ENCODE measurements at places on chromosomes 2 and 18.

- peak; percentile 81 for DNase-seq
These were observed 602 bp upstream of the ADAM17 start for GRCh38 chr2:9556121-9556743.

- no peak for DNase-seq
These were observed 44.6 kb downstream of the SMAD4 start for GRCh38 chr18:51074605-51075004.

- DNase-seq: no peak
These were observed 193.1 kb downstream of the LPIN1 start for GRCh38 chr2:11939523-11939922.

- no peak for DNase-seq
These were observed 7.0 kb downstream of the GPR35 start for GRCh38 chr2:240632306-240632721.

DNA sequence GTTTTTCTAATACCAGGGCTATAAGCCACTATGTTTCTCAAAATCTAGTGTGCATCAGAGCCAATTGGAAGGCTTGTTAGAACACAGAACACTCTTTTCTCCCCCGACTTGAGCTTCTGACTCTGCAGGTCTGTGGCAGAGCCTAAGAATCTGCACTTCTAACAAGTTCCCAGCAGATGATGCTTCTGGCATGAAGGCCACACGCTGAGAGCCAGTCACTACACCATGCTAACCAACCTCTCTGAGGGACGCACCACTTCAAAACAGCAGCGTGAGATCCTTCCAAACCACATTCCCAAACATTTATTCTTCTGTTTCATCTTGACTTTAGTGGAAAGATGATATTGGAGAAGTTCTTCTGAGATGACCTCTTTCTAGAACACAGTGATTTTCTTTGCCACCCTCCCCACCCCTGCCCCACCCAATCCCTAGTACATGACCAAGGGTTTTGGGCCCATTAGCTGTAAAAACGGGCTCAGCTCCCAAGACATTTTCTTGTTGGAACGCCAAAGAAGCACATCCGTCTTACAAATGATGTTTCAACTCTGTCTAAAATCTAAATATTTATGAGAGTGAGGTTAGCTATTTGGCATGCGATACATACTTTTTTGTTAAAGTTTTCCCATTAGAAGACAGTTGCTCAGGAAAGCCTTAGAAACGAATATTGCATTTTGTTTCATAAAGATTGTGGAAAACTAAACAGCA, 391.9 kb downstream of the TMEM182 start:
- no peak for DNase-seq

DNA sequence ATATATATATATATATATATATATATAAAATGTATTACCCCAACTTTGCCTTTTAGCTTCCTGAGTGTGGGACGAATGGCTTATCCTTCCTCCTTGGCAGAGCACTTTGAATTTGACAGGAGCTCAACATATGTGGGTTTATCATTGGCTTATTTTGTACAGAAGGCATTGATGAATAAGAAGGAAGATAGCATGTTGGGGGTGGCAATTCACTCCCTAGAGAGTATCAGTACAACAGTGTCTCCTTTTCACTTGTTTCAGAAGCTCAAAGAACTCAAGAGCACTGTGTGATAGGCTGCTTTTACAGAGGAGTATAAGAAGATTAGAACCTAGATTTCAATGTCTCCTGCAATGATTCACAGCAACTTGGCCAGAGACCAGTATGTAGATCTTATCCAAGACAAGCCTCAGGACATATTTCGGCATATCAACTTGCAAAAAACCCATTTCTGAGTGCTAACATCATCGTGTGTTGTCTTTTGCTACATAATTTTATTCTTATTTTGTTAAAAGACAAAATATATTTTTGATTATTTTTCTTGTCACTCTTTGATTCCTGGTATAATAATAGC, 345.8 kb downstream of the SOCS6 start:
- DNase-seq: no peak
